ENCODE measurements at places on chromosomes 12 and 14.

- DNase-seq: no peak
Observed at GRCh38 chr14:74549588-74549987, 56.0 kb downstream of the ISCA2 start.

DNA sequence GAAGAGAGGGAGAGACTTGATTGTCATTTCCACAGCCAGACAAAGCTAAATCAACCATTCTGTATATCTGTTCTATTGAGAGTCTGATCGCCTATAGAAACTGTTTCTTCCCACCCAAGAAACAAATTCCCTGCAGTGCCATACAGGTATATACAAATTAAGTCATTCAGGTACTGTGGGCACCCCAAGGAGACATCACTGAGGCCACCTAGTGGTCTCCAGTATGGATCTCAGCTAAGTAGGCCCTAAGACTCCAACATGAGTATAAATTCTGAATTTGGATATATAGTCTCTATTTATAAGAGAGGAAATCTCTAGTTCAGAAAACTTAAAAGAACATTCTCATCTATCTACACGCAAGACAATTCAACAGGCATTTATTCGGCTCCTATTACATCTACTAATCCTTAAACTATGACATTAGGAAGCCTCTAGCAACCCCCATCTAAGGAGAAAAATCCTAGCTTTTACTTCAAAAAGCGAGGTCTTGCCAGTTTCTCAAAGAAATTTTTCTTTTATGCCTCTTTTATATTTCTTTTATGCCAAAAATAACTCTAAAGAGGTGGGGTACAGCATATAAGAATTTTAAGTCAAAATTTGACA, 62.6 kb downstream of the DCAF5 start:
- no peak for DNase-seq

DNA sequence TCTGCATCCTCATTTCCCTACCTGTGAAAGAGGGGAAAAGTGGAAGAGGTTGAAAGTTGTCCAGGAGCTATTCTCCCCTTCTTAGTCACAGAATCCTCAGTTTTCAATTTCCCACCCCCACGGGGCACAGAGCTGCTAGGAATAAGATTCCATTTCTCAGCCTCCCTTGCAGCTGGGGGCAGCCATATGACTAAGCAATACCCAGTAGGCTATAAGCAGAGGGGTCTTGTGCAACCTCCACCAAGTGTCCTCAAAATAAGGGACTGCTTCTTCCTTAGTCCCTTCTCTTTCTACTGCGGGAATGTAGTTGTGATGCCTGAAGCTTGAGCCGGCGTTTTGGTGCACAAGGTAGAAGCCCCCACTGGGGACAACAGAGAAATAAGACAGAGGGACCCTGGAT, 40.9 kb downstream of the VWF start:
- DNase-seq: no peak

- DNase-seq: no peak
Observed at GRCh38 chr14:90788031-90788430, 28.2 kb downstream of the TTC7B start.

GRCh38 chr12:82942991-82943401, 256.3 kb downstream of the TMTC2 start:
- DNase-seq: no peak

Measured in fibroblast of gingiva (primary cell).